ENCODE measurements at places on chromosomes 4 and X.
A peak's percentile ranks its signal among the peaks of the same experiment; 100 is the strongest.

GRCh38 chr4:145755802-145756201 is 75.9 kb downstream of the C4orf51 start:
- DNase-seq: peak; percentile 6

- DNase-seq: no peak
These were observed 147.5 kb downstream of the FBXO8 start for GRCh38 chr4:174135936-174136406.

DNA sequence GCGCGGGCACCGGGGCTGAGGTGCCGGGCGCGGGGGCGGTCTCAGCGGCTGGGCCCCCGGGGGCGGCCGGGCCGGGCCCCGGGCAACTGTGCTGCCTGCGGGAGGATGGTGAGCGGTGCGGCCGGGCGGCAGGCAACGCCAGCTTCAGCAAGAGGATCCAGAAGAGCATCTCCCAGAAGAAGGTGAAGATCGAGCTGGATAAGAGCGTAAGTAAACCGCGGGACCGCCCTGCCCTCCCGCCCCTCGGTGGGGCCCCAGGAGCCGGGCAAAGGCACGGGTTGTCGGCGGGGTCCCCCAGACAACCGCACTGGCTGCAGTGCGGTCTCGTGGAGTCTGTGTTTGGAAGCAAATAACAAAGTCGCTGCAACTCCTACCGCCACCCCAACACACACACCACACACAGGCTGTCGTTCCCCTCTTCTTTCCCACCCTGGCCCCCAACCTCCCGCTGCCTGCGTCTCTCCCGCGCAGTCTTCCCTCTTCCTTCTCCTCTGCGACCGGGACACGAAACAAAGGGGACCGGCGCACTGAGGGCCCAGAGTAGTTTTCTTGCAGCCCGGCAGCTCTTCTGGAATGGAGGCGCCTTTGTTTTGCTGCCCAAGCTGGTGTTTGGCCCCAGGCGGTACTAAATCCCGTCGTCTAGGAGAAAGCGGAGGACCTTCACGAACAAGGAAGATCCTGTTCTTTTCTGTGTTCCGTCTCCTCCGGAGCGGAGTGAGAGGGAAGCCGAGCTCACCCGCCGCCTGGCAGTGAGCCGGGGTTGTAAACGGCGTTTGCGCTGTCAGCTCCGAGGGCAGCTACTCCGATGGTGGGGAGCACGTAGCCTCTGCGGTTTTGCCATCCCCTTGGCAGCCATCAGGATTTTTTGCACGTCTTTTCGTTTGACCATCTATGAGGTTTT is 788 bp downstream of the SAP30 start:
- DNase-seq: peak; percentile 79

DNA sequence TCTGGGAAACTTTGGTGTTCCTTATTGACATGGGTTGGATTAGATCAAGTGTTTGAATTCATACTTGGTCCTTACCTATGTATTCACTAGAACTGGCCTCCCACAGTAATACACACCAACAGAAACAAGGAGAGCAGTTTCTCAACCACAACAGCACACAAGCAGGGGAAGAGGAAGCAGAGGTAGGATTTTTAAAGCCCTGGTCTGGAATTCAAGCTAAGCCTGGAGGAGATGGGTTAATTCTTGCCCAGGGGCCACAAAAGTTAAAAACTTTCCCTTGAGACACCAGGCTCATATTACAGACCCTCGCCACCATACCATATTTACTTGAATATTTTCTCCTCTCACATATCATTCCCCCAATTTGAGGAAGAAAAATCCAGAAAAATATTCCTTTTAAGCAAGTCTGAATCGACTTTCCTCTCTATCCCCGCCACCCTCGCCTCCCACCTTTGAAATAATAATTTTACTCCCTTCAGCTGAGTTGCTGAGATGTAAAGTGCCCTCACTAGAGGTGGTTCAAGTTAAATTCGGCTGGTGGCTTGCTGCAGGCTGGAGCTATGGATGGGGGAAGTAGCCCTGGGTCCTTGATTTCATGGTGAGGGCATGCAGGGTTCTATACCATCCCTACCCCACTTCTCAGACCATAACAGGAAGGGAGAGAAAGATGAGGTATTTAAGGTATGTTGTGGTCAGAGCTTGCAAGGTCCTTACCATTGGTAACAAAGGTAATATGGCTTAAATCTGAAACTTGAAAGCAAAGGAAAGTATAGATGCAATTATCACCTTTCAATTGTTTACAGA is 440.2 kb downstream of the INPP4B start:
- DNase-seq: peak; percentile 53

GRCh38 chr4:78779280-78779679 is 3.1 kb downstream of the BMP2K start:
- peak; percentile 14 for DNase-seq

All from kidney tubule cell (primary cell).